WTC11 (cell line): ENCODE measurements at places on chromosomes 1 and 21. TPM values are rescaled to one million over a fixed set of nuclear protein-coding genes. Genes with fewer than 3 reads are reported as not detected.
A peak's percentile ranks its signal among the peaks of the same experiment; 100 is the strongest.

DNA sequence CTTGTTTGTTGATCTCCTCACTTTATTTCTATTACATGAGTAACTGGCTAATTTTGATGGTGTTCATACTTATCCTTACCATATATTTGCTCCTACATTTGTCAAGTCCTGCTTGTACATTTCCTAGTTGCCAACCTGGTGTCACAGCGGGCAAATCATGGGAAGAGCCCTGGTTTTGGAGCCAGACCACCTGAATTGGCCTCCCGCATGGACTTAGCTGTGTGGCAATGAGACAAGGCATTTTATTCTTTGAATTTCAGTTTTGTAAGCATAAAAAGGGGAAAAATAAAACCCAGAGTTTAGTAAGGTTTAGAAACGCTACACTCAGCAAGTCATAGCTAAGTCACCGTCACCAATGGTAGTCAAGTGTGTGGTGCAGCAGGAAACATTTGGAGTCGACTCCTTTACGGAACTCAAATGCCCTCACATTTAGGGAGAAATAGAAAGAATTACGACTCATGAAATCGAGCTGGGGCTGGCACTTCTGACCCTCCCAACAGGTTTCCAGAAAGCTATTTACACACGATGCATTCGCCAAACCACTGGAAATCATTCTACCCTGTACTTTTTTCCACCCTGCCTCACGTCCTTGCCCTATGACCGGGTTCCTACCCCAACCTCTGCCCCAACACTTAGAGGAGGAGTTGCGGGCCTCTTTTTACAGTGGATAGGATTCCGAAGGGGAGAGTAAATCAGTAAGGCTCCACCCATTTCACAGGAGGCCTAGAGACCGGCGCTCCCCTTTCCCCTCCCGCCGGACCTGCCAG lies 492 bp upstream of the PGM1 start:
- H3K36me3 ChIP-seq, result peaks cover 6% of the 10 kb centered on the region; the same call in 1 of the 2 replicates
- peak overlapping the region; percentile 92; the same call in 1 of the 2 replicates for H3K27ac ChIP-seq
- peak overlapping the region; percentile 90 for H3K4me3 ChIP-seq
- H3K4me1 ChIP-seq, result peaks cover 24% of the 10 kb centered on the region
- no peak for DNase-seq
- no peaks in the 10 kb centered on the region for H3K27me3 ChIP-seq

- peaks cover 67% of the 10 kb centered on the region for H3K36me3 ChIP-seq
- H3K27ac ChIP-seq, result no peak overlapping the region
Observed at GRCh38 chr1:4626560-4627319, 27.7 kb upstream of the AJAP1 start.

DNA sequence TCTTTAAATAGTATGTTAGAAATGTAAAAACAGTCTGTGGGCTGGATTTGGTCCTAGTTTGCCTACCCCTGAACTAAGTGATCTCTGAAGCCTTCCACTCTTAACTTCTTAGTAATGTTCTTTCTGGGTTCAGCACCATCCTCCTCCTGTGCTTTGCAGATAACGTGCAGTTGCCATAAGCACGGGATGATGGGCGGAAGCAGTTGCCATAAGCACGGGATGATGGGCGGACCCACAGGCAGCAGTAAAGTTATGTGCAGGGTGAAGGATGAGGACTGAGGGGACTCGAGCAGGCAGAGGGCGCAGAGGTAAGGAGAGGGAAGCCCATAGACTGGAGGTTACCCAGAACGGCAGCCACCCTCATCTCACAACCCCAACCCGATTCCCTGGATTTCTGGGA lies 25.6 kb downstream of the GPA33 start:
- H3K4me1 ChIP-seq, result peaks cover 15% of the 10 kb centered on the region
- DNase-seq, result no peak
- H3K27me3 ChIP-seq, result no peaks in the 10 kb centered on the region; the same call in 1 of the 2 replicates
- no peak overlapping the region for H3K27ac ChIP-seq

- H3K27ac ChIP-seq, result no peak overlapping the region
- peaks cover 44% of the 10 kb centered on the region for H3K27me3 ChIP-seq
- H3K4me3 ChIP-seq, result peak overlapping the region; percentile 93
- H3K36me3 ChIP-seq, result no peaks in the 10 kb centered on the region
- peaks cover 38% of the 10 kb centered on the region for H3K4me1 ChIP-seq
- peak; percentile 48 for DNase-seq
Observed at GRCh38 chr1:151145304-151146071, 943 bp downstream of the SEMA6C start.

DNA sequence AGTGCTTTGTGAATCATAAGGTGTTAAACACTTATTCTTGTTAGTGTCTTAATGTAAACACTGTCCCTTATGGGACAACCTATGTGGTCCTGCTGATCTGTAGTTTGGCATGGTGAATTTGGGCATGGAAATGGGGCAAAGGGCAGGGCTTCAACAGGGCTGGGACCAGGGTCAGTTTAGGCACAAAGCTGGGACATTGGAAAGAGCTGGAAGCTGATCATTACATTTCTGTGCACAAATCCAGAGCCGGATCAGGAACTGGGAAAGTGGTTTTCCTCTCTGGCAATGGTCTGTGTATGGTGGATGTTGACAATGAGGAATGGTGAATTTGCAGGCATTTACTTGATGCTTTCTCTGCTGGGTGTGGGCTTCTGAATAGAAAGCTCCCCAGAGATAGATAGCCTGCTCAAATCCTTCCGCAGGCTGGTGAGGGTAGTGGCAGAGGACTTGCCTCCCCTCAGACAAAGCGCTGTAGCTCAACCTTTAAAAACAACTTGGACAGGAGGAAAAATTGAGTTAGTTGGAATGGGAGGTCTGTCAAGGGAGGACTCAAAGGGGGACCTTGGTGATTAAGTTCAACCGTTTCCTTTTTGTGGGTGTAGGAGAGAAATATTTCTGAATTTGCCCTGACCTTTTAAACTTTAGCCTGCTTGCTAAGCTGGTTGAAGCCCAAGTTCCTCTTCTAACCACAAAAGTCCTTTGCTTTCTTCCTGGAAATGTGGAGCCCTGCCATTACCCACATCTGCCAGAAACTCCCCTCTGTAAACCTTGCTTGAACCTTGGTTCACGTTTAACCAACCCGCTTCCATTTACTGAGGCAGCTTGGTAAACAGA lies 35.3 kb downstream of the HLX start:
- no peak overlapping the region for H3K27ac ChIP-seq
- H3K27me3 ChIP-seq, result peaks cover 5% of the 10 kb centered on the region
- DNase-seq, result no peak
- no peaks in the 10 kb centered on the region for H3K36me3 ChIP-seq
- no peak overlapping the region for H3K4me3 ChIP-seq
- no peaks in the 10 kb centered on the region for H3K4me1 ChIP-seq

DNA sequence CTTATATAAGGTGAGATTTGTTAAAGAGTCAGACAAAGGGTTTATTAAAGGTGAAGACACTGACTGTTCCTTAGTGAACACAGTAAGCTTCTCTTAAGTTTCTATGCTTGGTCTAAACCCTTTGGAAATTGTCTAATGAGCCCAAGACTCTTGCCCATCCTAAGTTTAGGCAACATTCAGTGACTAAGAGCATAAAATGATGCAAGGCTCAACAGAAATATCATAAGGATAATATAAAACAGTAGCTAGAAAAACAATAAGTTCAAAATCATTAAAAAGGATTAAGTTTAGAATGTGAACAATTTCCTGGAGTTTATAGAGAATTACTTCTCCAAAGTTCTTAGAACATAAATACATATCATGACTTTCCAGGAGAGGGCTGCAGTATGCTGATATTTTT lies 108.9 kb upstream of the PDC start:
- no peak overlapping the region for H3K27ac ChIP-seq
- H3K27me3 ChIP-seq, result no peaks in the 10 kb centered on the region
- no peak for DNase-seq
- H3K4me3 ChIP-seq, result no peak overlapping the region
- no peaks in the 10 kb centered on the region for H3K36me3 ChIP-seq
- no peaks in the 10 kb centered on the region for H3K4me1 ChIP-seq

DNA sequence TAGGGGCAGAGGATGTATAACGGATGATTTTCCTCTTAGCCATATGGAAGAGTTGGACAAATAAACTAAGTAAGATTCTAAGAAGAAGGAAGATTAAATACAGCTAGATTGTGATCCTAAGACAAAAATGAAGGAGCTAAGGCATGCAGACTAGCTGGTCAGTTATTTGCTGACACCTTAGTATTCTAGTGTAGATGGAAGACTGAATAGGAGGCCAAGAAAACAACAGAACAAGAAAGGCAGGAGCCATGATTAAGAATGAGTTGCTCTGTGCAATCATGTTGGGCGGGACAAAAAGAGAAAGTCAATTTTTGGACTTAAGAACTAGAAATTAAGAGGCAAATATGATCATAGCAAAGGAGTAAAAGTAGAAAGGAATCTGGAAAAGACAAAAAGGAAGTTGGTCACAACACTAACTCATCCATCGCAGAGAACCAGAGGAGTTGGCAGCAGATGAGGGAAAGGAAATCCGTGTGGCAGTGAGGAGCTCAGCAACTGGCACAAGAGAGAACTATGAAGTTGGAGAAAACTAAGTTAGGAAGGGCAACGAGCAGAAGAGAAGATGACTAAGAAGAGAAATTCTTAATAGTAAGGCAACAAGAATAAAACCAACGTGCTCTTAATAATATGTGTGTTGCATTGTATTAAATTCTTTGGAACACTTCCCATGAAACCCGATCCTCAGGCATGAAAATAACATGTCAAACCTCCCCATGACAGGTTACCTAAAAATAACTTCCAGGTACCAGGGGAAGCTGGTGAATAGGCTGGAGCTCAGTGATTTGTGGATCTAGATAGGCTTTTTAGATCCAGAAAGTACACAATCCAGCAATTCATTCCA lies 234.4 kb downstream of the LTN1 start:
- H3K36me3 ChIP-seq, result 0 out of 2 replicates have a peak, but pooled peaks cover 4% of the 10 kb centered on the region
- no peaks in the 10 kb centered on the region for H3K27me3 ChIP-seq
- DNase-seq, result no peak
- no peak overlapping the region for H3K4me3 ChIP-seq

DNA sequence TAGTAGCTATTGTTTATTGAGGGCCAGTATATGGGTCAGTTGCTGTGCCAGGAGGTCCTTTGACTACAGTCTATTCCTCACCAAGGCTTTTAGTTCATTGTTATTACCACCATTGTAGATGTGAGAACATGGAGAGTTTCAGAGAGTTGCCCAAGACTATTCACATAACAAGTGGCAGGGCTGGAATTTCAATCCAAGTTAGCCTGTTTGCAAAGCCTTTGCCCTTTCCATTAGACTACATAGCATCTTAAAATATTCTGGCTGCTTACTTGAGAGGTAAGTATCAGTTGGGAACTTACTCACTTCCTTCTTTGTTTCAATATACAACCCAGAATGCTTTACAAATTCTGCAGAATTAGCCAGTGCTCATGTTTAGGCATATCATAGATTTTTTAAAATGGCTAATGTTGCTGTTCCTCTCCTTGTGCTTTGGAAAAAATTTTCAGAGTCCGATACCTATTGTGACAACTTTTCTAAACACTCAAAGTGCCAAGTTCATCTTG lies 141.2 kb downstream of the FGGY start:
- H3K4me1 ChIP-seq, result peaks cover 38% of the 10 kb centered on the region
- no peak overlapping the region for H3K27ac ChIP-seq
- H3K4me3 ChIP-seq, result no peak overlapping the region
- no peak for DNase-seq
- no peaks in the 10 kb centered on the region for H3K36me3 ChIP-seq

GRCh38 chr1:85438353-85438752 lies 26.6 kb downstream of the DDAH1 start:
- H3K27ac ChIP-seq, result no peak overlapping the region; the same call in 1 of the 2 replicates
- no peaks in the 10 kb centered on the region for H3K27me3 ChIP-seq
- H3K36me3 ChIP-seq, result peaks cover 2% of the 10 kb centered on the region; the same call in 1 of the 2 replicates
- H3K4me1 ChIP-seq, result peaks cover 32% of the 10 kb centered on the region
- no peak for DNase-seq

DNA sequence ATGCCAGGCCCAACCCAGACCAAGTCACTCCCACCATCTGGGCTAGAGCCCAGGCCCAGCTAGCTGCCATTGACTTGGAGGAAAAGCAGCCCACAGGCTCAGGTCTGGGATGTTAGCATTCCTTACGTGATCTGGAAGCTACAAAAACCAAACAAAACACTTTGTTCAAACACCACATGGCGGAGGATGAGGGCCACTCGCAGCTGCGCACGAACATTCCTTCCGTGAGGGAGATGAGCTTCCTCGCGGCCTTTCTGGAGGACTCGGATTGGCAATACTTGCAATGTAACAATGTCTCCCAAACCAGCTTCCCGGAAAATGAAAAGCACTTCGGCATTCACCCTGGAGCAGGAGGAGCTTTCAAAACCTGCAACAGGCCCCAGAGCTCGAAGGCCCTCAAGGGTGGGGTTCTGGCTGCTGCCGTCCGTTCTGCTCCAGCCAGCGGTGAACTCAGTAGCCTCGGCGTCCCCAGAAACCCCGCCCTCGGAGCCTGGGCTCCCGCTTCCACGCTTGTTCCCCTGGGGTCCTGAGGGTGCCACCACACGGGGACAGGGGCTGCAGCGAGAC lies 40.5 kb downstream of the COL6A1 start:
- no peak for DNase-seq
- H3K36me3 ChIP-seq, result no peaks in the 10 kb centered on the region
- H3K4me3 ChIP-seq, result no peak overlapping the region
- H3K4me1 ChIP-seq, result peaks cover 11% of the 10 kb centered on the region
- no peak overlapping the region for H3K27ac ChIP-seq
- peaks cover 3% of the 10 kb centered on the region; the same call in 1 of the 2 replicates for H3K27me3 ChIP-seq

GRCh38 chr1:114720492-114720891 lies 3.9 kb upstream of the NRAS start:
- no peaks in the 10 kb centered on the region for H3K27me3 ChIP-seq
- no peak for DNase-seq
- H3K27ac ChIP-seq, result no peak overlapping the region
- H3K4me1 ChIP-seq, result peaks cover 9% of the 10 kb centered on the region

DNA sequence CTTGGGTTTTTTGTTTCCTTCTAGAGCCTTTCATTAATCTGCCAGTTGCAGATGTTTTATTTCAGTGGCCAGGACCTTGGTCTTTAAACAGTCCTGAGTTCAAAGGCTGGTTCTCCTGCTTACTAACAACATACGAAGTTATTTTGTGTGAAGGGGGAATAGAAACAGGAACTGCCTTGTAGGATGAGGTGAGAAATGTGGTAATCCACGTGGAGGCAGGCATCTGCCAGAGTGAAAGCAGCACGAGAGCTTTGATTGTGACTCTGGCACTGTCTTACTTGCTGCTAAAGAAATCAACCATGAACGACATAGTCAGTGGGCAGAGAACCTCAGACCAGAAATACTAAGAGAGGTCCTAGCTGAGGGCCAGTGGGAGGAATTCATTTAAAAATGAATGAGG lies 30.4 kb downstream of the TMEM63A start:
- no peak for DNase-seq
- no peak overlapping the region for H3K4me3 ChIP-seq
- peaks cover 89% of the 10 kb centered on the region for H3K36me3 ChIP-seq
- H3K27me3 ChIP-seq, result peaks cover 3% of the 10 kb centered on the region; the same call in 1 of the 2 replicates
- no peak overlapping the region for H3K27ac ChIP-seq
- H3K4me1 ChIP-seq, result no peaks in the 10 kb centered on the region

- H3K27ac ChIP-seq, result no peak overlapping the region
- peaks cover 18% of the 10 kb centered on the region for H3K4me1 ChIP-seq
- no peaks in the 10 kb centered on the region for H3K36me3 ChIP-seq
- H3K4me3 ChIP-seq, result no peak overlapping the region
- H3K27me3 ChIP-seq, result no peaks in the 10 kb centered on the region; the same call in 1 of the 2 replicates
Observed at GRCh38 chr1:233738396-233738795, 124.5 kb downstream of the KCNK1 start.

Gene SERTAD4
- 2.7 to 4.6 TPM (median 2.8 TPM) in 3 replicates for total RNA-seq

Gene NR1I3
- 0.16 TPM in 1 of 3 replicates, not detected in the others for total RNA-seq

Gene RNF186
- not detected in 3 replicates for total RNA-seq

Gene PGLYRP4
- total RNA-seq, result not detected in 3 replicates

Gene HSD3B1
- total RNA-seq, result not detected in 3 replicates

Gene OR2T29
- not detected in 3 replicates for total RNA-seq
